ENCODE measurements at places on chromosomes 3 and 15.

DNA sequence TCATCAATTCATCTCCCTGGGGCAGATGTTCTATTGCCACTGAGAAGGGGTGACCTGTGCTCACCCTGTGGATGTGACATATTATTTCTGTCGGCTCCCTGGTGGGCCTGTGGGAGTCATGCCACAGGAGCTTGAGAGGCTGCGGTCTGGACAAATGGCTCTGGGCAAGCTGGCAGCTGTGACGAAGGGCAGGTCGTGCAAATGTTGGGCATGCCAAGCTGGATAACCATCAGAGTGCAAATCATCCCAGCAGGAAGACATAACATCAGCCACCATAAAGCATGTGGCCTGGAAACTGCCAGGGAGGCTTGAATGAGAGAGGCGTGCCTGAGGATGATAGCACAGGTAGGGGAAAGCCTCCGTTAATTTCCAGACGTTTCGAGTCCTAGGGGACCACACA is 45.3 kb upstream of the FAM3D start:
- no peak for DNase-seq

- DNase-seq = no peak
Measured at GRCh38 chr3:44576613-44577012, 8.2 kb upstream of the ZNF660 start.

DNA sequence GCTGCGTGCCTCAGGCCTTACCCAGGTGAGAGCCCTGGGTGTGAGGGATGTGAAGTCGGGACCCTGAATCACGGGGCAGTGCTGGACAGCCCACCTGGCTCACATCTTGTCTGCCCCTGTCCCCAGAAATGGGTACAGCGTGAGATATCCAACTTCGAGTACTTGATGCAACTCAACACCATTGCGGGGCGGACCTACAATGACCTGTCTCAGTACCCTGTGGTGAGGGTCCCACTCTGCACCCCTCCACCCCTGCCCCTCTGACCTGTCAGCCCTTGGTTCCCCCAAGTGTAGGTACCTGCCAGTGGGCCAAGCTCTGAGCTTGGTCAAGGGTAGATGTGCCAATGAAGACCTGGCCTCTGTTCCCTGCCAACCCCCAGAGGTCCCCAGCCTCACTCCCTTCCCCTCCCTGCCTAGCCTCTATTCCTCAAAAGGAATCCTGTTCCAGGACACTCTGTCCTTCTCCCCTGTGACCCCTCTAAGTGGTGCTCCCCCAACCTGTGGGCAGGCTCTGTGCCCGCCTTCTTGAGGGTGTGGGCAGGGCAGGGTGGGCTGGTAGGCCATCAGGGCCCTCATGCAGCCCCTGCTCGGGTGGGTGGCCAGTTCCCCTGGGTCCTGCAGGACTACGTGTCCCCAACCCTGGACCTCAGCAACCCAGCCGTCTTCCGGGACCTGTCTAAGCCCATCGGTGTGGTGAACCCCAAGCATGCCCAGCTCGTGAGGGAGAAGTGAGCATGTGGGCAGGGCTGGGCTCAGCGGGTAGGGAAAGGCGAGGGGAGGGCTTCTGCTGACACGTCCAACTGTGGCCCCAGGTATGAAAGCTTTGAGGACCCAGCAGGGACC is 25.1 kb downstream of the NBEAL2 start:
- DNase-seq = no peak

DNA sequence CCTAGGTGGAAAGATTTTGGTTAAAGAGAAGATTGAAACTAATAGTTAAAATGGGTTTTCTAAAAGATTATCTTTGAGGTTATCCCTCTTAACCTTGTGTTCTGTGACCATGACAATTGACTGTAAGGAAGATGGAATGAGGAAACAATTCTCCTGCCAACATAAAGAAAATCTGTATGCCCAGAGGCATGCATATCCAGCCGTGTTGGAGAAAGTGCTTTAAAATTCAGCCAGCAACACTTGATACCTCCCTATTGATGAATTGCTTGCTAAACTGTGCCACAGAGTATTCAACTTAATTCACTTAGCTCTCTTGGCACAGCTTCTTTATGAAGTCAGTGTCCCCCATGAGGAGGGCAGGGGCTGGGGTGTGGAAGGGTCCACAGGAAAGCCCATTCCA is 203.5 kb downstream of the UBE2E2 start:
- DNase-seq = no peak

- DNase-seq = no peak
Measured at GRCh38 chr3:107061466-107061865, 315.8 kb upstream of the CCDC54 start.

Measured in stimulated activated CD4-positive, alpha-beta T cell treated with anti-CD3 and anti-CD28 coated beads, Interleukin-4, amount 100 ng/mL, for 24 hours (primary cell).